ENCODE measurements at places on chromosomes 2 and 18.
A peak's percentile ranks its signal among the peaks of the same experiment; 100 is the strongest.

DNA sequence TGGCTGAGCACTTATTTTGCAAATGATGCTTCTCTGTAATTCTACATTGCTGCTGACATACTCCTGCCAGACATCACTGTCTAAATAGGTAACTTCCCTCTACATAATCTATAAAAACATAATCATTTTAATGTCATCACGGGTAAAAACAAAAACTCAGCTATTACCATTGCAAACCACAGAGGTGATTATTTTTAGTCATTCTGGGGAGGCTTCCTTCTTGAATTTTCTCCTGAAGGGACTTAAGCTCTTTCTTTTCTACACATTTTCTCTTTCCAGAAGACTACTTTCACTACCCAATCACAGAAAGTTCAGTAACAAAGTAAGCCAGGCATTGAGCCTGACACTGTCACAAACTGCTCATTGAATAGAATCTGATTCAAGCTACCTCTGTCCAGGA is 40.4 kb upstream of the NFU1 start:
- no peak for DNase-seq

DNA sequence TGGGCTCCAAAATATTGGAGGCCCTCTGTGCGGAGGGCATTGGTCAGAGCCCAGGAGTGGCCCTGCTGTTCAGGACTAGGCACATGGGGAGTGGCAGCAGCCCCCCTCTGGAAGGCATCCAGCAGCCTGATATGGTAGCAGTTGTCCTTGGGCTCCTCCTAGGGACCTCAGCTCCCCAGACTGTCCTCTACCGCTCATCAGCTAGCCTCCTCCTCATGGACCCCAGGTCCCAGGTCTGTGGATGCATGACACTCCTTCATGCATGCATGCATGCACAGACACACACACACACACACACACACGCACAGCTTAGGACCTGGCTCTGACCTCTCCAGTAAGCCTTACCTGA is 15.4 kb upstream of the ATP6V1B1 start:
- DNase-seq: no peak

DNA sequence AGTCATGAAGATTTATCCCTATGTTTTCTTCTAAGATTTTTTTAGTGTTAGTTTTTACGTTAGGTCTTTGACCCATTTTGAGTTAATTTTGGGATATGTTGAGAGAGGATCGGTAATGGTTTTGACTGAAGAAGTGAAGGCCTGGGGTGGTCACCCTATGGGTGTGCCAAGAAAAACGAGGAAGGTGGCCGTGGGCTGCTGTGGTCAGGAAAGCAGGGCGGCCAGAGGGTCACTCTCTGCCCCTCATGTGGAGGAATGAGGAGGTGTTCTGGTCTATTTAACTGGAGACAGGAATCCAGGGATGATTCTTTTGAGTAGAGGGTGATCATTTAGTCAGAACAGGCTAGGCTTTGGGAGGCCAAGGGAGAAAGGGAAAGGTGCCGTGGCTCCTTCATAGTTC is 50.7 kb downstream of the MYO7B start:
- no peak for DNase-seq

- DNase-seq: no peak
Measured at GRCh38 chr2:177093371-177093770, 119.2 kb upstream of the HNRNPA3 start.

DNA sequence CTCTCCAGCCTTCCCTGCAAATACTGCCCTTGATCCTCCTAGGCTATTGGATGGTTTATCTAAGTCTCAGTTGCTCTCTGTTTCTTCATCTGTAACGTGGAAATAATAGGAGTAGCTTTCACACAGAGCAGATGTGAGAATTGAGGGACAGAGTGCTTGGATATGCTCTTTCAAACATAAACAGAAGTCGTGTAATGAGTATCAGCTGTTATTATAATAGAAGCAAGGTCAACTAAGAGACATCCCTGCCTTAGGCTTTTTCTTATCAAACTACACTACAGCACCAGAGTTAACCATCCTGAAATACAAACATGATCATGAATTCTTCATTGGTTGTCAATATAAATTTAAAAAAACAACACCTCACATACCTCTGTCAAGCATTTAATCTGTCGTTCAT is 138.2 kb downstream of the DOK6 start:
- no peak for DNase-seq

DNA sequence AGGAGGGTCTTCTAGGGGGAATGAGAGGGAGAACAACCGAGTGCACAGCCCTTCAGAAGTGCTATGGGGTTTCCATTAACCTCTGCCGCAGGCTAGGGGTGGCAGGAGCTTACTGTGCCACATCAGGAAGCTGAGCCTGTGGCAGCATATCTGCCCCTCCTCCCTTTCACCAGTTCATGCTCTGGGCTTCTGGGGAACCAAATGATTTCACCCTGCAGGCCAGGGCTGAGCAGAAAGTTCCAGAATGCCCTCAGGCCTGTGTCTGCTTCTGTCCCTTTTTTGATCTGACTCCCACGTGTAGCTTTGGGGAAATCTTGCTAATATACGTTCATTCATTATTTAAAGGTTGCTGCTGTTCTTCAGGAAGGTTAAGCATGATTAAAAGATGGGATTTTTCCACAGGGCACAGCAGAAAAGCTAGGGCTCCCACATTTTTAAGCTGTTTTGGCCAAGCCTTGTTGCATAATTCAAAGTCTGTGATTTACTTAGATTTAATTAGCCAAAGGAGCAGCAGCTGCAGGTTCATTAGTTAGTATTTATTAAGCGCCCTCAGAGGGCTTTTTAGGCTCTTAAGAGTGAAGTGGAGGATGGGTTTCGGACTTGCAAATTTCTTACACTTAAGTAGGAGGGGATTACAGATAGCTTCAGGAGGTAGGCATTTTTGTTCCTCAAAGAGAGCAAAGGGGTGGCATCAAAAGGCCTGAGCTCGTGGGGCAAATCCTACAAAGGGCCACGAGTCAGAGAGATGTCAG is 10.2 kb downstream of the TMEM247 start:
- DNase-seq: no peak

DNA sequence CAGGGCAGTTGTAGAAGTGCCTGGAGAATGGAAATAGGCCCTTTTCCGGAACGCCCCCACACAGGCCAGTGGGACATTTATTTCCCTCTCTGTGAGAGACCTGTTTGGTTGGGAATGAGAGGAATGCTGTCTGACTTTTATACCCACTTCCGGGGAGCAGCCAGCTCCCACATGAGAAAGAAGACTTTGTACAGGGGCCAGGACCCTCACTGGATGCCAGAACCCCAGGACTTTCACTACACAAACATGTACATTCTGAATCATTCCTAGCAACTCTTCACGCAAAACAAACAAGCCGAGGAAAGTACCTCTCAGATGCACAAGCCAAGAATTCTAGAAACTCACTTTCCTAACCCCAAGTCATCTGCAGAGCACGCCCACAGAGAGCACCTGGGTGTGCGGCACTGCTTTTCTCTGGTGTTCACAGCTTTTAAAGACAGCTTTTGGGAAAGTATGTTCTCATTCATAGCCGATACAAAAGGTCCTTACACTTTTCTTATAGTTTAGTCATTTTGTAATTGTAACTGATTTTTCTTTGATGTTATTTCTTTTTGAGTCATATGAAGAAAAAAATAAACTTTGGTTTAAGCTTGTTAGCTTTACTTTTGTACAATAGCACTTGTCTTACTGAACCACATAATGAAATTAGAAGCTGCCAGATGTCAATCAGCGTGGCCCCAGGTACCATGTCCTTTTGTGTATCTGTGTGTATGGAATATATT is 856.1 kb upstream of the ID2 start:
- DNase-seq: no peak

DNA sequence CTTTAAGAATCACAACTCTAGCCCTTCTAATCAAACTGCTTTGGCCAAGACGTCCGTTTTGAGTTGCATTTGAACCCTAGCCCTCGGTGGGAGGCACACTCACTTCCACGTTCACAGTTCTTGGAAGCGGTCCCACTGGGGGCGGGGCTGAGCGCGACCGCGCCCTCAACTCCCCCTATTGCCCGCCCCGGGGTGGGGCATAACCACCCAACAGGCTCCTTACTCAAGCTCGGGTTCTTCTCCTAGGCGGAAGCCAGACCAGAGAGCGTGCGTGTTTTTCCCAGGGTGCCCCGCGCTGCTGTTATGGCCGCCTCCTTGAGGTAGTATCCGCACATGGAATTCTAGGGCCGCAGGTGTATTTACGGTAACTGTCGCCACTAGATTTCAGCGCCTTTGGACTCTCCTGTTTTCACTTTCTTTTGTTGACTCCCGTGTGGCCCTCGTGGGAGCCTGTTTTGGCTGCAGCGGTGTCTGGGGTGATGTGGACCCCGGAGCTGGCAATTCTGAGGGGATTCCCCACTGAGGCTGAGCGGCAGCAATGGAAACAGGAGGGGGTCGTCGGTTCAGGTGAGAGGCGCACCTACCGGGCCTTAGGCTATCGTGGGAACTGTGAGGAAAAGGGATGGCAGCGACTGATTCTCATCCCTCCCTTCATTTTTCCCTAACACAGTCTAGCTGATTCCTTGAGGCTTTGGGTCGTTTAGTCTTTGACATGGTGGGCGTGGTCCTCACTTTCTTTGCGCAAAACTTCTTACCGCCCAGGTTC is at the start of gene TTC27:
Gene TTC27, plus strand, starts transcription at position 237 of the 766 bp plus-strand sequence. Its CDS starts 243 bp downstream, at position 480.
- peak; percentile 93 for DNase-seq

GRCh38 chr2:173132531-173132930 is 56.9 kb downstream of the MAP3K20 start:
- no peak for DNase-seq

- peak; percentile 10 for DNase-seq
Measured at GRCh38 chr18:49169037-49169521, 218.3 kb upstream of the SMAD7 start.

DNA sequence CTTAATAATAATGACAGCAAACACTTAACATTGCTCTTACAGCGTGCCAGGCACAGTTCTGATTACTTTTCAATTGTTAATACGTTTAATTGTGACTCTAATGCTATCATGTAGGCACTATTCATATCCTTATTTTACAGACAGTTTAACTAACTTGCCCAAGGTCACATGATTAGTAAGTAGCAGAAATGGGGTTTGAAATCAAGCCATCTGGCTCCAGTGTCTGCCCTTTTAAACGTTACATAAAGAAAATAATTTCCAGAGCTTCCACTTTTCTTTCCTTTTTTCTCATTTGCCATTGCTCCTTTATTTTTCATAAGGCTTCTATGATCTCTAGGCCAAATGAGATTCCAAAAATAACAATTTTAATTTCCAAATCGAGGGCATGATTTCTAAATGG is 50.6 kb upstream of the IKZF2 start:
- DNase-seq: no peak

GRCh38 chr2:198546122-198546521 is 741.7 kb downstream of the PLCL1 start:
- no peak for DNase-seq

DNA sequence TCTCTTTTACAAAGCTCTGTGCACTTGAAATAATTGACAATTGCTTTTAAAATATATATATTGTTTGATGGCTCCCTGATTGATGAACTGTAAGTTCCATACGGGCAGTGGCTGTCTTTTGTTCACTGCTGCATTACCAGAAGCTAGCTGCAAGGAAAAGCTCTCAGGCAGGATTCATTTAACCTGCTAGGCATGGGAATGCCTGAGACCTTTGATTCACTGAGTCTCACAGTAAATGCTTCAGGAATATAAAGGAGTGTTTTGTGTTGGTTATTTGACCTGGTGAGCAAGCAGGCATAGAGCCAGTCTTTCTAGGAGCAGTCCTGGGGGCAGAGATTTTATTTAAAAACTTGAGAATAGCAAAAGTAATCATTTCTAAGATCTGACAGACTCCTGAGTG is 193.2 kb upstream of the ITGA4 start:
- DNase-seq: no peak

GRCh38 chr2:226678422-226678821 is 121.2 kb downstream of the IRS1 start:
- DNase-seq: no peak

DNA sequence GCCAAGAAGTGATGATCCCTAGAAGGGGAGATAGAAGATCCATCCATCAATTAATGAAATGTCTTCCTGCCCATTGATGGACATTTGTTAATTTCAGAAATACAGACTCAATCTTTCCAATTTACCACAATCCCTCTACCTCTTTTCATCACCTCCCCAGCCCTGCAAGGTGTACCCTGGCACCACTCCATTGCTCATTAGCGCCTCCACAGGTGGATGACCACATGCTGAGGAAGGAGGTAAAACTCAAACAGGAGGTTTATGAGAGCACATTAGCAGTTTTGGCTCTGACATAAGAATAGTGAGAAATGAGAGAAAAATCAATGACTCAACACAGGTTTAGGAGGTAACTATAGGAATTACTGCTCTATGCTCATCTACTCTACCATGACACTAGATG is 208.0 kb downstream of the C1D start:
- DNase-seq: no peak

DNA sequence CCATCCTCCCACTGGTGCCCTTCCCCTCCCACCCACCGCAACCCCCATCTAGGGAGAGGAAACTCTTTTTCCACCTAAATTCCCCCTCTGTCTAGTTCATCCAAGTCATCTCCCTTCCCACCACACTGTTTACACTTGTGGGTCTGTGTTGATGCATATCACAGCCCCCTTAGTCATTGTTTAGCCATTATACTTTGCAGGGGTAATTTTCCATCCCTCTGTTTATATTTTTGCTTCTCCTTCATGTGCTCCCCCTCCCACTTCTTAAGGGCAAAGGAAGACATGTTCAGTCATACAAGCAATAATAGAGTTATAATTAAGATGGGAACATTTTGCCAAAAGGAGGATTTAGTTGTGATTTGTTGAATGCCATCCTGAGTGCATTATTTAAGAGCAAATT is 187.8 kb upstream of the TNP1 start:
- no peak for DNase-seq

DNA sequence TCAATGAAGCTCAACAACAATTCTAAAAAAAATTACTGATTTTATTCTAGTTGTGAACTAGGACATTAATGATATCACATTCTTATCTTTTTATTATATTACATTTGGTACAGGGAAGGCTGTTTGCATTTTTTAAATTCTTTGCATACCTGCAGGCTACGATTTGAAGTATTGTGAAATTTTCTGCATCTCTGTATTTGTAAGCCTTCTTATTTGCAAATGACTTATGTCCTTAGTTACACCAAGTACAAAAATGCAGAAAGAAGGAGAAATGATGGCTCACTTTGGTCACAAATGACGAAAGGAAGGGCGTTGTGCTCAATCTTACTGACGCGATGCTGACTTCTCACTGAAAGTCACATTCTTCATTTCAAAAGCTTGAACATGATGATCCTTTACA is 227.5 kb upstream of the SOX11 start:
- DNase-seq: no peak

DNA sequence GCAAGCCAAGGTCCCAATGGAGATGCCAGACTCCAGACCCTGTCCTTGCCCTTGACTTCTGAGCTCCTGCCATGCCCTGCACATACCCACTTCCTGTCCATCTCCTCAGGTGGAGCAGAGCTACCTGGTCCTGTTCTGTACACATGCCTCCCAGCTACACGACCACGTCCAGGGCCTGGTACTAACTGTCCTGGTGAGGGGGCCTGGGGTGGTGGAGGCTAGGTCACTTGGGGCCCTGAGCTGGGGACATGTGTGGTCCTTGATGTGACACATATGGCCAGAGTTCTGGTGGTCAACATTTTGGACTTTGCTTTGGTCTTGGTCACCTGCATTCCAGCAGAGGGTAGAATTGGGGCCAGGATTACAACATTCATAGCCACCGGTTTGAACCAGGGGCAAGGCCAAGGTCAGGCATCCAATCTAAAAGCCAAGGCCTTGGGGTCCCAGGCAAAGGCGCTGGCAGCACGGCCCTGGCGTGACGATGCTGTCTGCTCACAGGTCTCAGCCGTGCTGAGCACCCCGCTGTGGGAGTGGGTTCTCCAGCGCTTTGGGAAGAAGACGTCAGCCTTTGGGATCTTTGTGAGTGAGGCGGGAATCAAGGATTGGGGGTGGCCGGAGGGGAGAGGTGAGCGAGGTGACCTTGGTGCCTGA is 12.6 kb downstream of the MFSD2B start:
- DNase-seq: no peak
